Body of pancreas (tissue), 4 donors: ENCODE measurements at places on chromosomes 4 and X. TPM values are rescaled to one million over a fixed set of nuclear protein-coding genes. Genes with fewer than 3 reads are reported as not detected.

Gene PRRG1
- total RNA-seq = 7.9 TPM

Gene SMIM20
- total RNA-seq = 21.5 TPM

DNA sequence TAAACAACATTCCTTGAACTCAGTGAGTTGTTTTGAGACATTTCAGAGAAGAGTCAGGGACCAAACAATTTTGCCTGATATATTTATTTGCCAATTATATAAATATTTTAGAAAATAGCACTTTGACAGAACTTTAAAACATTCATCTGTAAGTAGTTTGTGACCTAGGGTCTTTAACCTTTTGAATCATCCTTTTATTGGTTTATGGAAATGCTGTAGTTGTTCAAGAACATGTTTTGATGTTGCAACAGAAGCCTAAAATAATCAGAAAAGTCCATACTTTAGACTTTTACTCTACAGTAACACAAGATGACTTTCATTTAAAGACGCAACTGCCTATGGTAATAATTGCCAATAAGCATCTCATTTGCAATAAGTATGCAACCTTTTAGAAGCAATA, 43.0 kb downstream of the CXCL1 start:
- H3K27me3 ChIP-seq = no peaks in the 10 kb centered on the region
- no peak for DNase-seq
- H3K4me3 ChIP-seq = no peak overlapping the region
- no peak overlapping the region for H3K27ac ChIP-seq

DNA sequence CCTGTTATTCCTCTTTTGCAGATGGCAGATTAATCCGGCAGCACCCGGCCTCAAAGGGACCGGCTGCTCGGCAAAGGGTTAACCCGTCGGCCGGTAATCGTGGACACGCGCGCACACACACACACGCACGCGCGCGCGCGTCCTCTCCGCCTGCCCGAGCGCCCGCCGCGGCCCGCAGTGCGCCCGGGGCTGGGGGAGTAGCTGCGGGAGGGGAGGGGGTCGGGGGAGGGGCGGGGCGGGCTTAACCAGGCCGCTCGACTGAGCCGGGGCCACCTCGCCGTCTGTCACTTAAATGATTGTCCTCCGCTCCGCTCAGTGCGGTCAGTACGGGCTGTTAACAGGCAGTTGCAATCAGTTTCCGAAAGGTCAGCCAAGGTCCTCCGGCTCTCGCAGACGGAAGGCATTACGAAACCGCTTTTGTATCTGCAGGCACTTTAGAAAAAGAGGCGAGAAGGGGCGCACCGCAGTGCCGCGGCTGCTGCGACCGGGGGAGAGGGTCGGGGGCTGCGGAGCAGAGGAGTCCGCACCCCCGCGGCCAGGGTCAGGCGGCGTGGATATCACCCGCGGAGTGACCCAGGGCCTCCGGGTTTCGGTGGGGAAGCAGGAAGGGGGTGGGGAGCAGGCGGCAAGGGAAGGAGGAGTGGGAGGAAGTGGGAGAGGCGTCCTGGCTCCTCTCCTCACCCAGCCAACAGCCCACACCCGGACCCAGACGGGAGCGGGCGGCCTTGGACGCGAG, 57.3 kb upstream of the BCOR start:
- no peaks in the 10 kb centered on the region for H3K36me3 ChIP-seq
- DNase-seq = peak; percentile 69
- peak overlapping the region; percentile 86 for H3K27ac ChIP-seq
- peaks cover 26% of the 10 kb centered on the region for H3K4me1 ChIP-seq
- no peaks in the 10 kb centered on the region for H3K27me3 ChIP-seq
- no peak overlapping the region for H3K4me3 ChIP-seq
